ENCODE measurements at places on chromosomes 7 and 10.
A peak's percentile ranks its signal among the peaks of the same experiment; 100 is the strongest.

DNA sequence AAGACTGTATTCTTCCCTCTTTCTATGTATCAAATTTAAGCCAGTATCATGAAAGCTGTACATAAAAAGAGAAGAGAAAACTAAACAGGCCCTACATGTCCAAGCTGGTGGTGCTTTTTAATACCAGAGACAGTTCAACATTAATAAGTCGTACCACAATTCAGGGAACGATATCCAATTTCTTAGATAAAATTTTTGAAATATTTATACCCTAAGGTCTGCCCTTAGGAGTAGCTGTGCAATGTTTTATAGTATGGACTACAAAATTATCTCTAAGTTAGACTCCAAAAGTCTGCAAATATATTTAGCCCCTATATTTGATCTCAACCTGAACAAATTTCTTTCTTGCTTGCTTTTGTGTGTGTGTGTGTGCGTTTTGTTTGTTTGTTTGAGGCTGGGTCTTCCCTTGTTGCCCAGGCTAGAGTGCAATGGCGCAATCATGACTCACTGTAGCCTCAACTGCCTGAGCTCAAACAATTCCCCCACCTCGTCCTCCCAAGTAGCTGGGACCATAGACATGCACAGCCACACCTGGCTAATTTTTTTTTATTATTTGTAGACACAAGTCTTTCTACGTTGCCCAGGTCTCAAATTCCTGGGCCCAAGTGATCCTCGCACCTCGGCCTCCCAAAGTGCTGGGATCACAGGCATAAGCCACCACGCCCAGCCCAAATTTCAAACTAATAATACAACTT, 13.2 kb downstream of the ARHGAP19 start:
- no peak for DNase-seq

GRCh38 chr7:12529971-12530710, 40.4 kb upstream of the SCIN start:
- no peak for DNase-seq

- no peak for DNase-seq
These were observed 81.4 kb upstream of the PODXL start for GRCh38 chr7:131637859-131638258.

DNA sequence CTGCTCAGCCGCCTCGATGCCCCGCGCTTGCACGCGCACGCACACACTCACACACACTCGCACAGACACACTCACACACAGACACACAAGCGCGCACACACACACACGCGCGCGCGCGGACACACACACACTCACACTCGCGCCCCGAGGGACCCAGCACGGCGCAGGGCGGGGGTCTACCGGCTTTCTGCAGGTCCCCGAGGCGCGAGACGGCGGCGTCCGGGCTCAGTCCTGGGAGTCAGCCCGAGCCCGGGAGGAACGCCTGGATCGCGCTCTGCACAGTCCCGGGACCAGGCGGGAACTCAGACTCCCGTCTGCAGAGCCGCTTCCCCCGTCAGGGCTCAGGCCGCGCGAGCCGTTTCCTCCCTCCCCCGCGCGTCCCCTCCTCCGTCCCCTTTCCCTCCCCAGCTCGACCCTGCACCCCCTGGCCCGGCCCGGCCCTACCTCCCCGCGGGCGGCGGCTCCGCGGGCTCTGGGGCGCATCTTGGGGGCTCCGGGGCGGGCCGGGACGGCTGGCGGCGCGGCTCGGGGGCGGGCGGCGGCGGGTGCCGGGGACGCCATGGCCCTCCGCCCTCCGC, 464 bp downstream of the DENND2A start:
- no peak for DNase-seq

- peak; percentile 26 for DNase-seq
These were observed 1222.6 kb upstream of the LRRN3 start for GRCh38 chr7:109868215-109868860.

GRCh38 chr7:138086563-138087270, 10.5 kb downstream of the AKR1D1 start:
- DNase-seq: no peak

GRCh38 chr10:77357185-77357584, 280.4 kb downstream of the KCNMA1 start:
- no peak for DNase-seq

- DNase-seq: no peak
These were observed 420.9 kb upstream of the MGMT start for GRCh38 chr10:129046065-129046681.

GRCh38 chr10:129934196-129934925, 29.7 kb downstream of the EBF3 start:
- DNase-seq: no peak

DNA sequence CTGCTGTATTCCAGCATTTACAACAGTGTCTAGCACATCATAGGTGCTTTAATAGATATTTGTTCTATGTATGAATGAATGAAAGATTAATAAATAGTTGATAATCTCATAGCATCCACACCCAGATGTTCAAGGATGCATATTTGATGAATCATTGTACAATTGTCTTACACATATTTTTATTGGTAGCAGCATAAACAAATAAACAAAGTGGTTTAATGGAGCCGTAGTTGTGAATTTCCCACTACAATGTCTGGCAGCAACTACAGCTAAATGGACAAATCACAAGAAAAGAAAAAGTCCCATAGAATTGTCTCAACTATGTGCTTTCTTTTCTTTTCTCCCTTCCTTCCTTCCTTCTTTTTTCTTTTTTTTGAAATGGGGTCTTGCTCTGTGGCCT, 150.8 kb downstream of the NRP1 start:
- no peak for DNase-seq

GRCh38 chr7:1673581-1674118, 3.6 kb downstream of the ELFN1 start:
- DNase-seq: no peak

DNA sequence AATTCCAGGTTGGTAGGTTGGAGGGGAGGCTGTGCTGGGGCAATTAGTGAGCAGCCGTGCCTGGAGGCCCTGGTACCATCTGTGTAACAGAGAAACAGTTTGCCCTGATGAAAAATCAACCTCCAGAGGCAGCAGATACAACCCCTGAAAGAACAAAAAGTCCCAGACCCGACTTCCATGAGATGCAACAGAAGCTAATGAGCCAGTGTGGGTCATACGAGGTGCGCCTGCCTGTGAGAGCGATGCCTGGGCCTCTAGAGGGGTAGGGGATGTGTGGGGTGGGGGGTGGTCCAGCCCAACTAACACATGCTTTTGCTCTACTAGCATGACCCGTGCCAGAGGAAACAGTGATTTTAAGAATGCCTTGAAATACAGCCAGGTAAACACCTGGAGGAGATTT, 39.3 kb downstream of the CELF2 start:
- DNase-seq: no peak

- DNase-seq: peak; percentile 24
These were observed 15.9 kb downstream of the ITPRIP start for GRCh38 chr10:104322416-104322782.

GRCh38 chr10:70493660-70494234, 15.2 kb downstream of the PALD1 start:
- DNase-seq: no peak

DNA sequence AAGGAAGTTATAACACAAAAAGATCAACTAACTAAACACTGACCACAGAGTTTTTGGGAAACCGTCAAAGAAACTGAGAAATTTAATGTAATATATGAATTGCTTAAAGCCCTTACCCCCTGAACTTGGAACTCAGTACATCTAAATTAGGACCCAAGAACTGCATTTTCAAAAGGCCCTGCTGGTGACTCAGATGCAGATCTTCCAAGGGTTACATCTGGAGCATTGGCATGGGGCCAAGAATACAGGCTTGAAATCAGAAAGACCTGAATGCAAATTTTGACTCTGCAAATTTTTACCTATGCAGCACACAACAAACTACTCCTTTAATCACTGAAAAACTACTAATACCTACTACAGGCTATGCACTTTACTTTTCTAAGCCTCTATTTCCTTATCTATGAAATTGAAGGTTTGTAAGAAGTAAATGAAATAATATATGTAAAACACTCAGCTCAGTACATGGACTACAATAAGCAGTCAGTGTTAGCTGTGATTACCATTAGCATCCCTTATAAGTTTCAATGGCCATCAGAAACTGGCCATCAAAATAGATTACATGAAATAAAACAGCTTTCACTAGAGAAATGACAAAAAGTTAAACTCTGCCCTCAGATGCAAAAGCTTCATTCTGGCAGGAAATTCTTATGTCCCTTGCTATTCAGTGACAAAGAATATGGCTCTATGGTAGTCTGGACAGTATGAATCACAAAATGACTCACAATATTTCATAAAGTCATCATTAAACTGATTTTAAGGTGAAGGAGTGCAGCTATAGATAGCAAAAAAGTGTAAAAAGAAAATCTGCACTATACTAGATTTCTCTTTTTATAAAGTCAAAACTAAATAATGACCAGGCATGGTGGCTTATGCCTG, 43.6 kb downstream of the NSUN6 start:
- DNase-seq: no peak

GRCh38 chr10:1291178-1292090, 235.2 kb downstream of the WDR37 start:
- DNase-seq: no peak

- no peak for DNase-seq
These were observed 24.3 kb upstream of the PDZD8 start for GRCh38 chr10:117399341-117400196.

GRCh38 chr10:12588091-12588860, 238.9 kb downstream of the CAMK1D start:
- DNase-seq: peak; percentile 30

DNA sequence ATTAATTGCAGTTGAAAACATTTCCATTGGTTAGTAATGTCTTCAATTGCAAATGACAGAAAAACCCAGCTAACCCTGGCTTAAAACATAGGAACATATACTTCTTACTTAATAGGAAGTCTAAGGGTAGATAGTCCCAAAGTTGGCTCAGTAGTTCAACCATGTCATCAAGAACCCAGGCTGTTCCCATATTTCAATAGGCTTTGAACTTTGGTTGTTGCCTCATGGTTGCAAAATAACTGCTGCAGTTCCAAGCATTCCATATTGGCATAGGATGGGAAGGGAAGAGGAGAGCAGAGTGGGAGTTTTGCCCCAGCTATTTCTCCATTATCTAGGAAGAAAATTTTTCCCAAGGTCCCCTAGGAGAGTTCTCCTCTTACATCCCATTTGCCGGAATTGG, 81.4 kb upstream of the EEPD1 start:
- no peak for DNase-seq

GRCh38 chr10:73914036-73914435, 3.1 kb downstream of the PLAU start:
- DNase-seq: no peak

DNA sequence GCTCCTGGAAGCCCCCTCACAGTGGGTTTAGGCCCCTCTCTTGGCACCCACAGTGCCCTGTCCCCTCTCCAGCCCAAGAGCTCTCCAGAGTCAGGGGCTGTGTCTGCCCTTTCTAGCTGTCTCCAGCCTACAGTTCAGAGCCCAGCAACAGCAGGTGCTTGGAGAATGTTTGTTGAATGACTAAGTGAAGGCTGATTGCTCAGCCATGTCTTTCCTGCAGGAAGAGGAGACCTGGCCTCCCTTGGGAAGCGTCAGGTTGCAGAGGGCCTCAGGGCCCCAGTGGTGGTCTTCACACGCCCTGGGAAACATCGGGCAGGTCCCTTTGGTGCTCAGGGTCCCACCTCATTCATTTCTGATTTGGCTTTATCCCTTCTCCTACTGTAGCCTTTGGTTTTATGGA, 62.5 kb downstream of the GTF2IRD1 start:
- DNase-seq: no peak

DNA sequence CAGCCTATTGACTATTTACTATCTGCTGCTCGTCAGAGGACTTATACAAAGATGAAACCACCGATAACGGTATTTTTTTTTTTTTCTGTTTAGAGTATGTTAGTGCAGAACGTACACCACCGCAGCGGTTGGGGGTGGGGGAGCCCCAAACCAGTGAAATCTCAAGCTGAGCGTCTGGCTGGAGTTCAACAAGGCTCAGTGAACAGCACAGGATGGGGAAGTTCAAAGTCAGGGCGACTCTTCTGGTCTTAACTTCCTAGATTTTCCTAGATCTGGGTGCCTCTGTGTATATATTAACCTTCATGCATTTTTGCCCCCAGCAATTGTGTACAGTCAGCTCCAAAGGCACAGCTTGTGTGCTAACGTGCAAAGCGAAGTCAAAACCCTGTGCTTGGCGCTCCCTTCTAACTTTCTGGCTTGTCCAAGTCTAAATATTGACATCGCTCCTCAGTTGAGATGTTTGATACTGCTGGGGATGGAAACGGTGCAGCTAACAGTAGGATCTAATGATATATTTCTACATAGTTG, 1.1 kb downstream of the RHOBTB1 start:
- no peak for DNase-seq

DNA sequence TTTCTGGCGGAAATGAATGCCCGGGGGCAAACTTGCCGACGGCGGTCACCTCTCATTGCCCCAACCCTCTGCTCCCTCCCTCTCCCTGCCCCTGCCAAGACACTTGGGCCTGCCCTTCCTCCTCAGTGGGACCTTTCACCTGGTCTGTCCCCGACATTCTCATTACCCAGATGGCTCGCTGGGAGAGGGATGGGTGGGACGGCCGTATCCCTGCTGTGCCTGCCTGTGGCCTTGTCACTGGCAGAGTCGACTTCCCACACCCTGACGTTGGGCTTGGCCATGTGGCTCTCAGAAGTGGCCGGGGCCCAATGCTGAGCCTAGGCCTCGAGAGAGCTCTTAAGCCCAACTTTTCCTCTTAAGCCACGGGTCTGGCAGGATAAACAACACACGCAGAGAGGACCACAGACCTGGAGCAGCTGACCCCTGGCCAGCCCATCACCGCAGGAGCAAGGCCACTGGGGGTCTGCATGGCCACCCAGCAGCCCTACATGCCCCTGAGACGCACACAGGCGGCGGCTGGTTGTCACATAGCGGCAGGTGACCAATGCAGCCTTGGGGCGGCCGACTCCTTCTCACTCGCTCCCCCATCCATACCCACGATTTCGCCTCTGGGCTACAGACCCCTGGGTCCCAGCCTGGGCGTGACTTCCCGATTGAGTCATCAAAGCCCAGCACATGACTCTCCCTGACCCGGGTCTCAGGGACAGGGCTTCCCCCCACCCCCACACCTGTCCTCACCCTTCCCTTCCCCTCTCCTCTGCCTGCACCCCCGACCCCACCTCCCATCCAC, 40.1 kb downstream of the SLC29A4 start:
- DNase-seq: no peak

DNA sequence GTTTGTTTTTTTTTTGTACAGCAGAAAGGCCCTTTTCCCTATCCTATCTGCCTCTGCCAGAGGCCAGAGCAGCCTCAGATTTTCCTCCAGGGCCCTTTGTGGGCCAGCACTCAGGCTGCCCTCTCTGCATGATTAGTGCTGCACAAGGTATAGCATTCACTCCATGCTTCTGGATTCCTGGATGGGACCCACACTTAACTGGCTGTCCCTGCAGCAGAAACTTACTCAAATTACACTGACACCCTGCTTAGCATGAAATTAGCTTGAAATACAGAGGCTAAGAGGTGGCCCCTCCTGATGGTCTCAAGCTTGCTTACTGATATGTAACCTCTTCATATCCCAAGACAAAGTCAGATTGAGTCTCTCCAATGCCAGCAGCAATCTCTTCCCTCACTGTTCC, 239.3 kb downstream of the SORCS1 start:
- DNase-seq: no peak

- no peak for DNase-seq
These were observed 28.0 kb downstream of the VIM start for GRCh38 chr10:17256051-17256450.

GRCh38 chr7:143374561-143374960, 6.6 kb upstream of the ZYX start:
- no peak for DNase-seq

GRCh38 chr10:16592378-16592777, 70.7 kb upstream of the C1QL3 start:
- no peak for DNase-seq

All from COR-L47 (cell line).